ENCODE measurements at places on chromosomes 11 and 22.

DNA sequence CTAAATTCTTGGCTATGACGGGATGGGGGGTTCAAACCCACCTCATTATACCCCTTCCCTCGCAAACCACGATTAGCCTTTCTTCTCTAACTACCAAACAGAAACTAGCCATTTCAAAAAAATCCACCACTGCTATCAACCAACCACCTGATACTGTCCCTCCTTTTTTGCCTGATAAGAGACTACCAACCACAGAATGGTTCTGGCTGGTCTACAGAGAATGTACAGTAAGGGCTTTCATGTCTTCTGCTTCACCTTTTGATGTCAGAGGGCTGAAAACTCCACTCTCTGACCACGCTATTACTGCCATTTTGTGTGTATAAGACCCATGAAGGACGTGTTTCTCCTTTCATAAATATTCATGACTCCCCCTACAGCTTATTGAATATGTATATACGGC is 19.1 kb downstream of the RIC3 start:
- DNase-seq = no peak

- no peak for DNase-seq
These were observed 1.9 kb upstream of the RAB1B start for GRCh38 chr11:66266378-66267038.

- no peak for DNase-seq
These were observed 116.9 kb downstream of the KIAA1671 start for GRCh38 chr22:25069426-25069757.

DNA sequence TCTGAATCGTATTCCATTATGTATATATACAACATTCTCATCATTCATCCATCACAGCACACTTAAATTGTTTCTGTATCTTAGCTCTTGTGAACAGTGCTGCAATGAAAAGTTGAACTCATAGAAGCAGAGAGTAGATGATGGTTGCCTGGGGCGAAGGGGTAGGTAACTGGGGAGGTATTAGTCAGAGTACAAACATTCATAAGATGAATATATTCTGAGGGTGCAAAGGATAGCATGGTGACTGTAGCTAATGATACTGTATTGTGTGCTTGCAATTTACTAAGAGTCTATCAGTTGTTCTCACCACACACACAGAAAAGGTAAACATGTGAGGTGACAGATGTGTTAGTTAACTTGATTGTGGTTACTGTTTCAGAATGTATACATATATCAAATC is 12.6 kb upstream of the RFPL2 start:
- no peak for DNase-seq

DNA sequence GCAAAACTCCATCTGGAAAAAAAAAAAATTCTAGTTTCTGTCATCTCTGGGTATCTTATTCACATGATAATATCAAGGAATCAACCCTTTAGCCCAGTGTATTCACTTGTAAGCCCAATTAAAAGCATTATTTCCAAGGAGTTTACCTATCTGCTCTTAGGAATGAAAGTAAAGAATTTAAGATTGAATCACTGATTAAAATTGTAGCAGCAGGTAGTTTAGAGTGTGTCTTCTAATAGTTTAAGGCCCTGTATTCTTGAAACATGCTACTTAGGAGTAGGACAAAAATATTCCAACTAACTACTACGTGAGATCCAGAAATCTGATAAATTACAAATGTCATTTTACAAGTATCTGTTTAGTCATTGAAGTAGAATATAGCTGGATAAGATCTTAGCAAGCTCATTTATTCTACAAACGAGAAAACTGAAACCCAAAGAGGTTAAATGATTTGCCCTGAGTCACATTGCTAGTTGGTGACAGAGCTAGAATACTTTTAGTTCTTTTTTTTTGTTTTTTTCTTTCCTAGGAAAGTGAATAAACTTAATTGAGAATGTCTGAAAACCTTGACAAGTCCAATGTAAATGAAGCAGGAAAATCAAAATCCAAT is 4.0 kb downstream of the TCP11L1 start:
- DNase-seq = no peak

DNA sequence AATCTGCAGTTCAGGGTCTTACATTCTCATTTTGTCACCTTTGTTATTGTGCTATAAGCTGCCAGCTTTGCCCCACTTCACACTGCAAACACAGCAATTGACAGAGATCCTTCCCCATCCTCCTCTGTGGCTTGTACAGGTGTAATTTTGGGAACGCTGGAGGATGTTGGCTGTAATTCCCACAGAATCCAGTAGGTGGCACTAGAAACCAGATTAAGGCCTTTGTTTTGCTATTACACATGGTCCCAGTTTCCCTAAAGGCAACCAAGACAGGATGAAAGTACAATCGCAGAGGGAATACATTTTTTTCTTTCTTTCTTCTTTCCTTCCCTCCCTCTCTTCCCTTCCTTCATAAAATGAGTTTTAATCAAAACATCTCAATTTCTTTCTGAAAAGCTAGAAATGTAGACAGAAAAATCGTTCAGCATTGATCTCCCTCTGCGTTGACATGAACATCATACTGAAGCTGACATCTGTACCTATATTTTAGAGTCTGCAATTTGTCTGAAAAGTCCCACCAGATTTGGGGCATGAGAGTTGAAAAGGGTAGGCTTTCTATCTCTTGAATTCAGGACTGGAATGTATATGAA is 21.3 kb upstream of the NELL1 start:
- DNase-seq = no peak

GRCh38 chr11:117127171-117127901 is 16.8 kb upstream of the PAFAH1B2 start:
- no peak for DNase-seq

DNA sequence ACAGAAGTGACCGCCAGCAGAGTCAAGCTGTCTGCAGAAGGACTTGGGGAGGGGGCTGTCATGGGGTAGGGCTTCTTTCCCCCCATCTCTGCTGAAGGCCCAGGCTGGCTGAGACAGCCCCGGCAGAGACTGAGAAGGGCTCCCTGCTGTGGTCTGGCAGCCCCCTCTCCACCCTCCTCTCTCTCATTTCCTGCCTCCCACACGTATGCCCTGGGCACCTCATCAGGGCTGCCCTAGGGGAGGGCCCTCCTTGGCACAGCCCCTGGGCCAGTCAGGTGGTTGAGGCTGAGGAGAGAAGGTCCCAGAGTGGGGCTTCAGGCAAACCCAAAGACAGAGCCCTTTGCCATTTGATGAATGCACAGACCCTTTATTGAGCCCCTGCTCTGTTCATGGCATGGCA is 3.6 kb downstream of the RASD2 start:
- no peak for DNase-seq

DNA sequence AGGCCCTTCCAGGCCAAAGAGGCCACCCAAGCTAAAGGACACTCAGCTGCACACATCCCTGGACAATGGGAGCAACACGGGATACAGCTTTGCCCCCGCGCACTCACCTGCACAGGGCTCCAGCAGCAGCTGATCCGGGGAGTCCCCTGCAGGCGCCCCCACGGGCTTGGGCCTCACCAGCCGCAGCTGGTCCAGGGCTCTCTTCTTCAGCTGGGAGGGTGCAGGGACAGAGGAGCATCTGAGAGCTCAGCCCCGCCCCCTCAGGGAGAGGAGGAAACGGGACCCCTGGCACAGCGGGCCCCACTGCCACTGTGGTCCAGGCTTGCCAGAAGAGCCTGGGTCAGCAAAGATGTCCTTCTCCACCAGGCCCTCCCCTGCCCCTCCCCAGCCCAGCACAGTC is 7.8 kb upstream of the MFNG start:
- no peak for DNase-seq

DNA sequence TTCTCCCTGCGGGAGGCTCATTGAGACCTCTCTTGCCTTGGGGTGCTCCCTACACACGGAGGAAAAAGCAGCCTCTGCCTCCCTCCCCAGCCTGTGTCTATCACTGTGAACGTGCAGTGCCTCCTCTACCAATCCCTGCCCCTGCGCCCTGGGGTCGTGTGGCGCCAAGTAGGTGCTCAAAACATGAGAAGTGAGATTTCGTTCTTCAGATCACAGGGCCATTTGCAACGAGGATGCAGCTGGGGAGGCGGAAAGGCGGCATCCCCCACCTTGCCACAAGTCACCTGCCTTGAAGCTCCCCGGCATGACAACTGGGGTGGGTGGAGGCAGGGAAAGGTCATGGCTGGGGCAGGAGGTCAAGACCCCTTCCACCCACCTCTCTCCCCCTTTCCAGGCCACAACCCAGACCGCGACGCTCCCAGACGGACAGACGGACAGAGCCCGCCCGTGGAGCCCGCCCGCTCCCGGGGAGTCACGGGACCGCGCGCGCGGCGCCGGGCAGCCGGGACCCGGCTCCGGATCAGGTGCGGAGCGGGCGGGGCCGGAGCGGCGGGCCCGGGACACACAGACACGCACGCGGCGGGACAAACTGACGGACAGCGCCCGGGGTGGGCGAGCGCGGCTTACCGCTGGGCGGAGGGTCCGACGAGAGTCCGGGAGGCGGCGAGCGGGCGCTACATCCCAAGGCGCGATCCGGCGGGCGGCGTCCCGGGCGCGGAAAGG is 485 bp downstream of the KCNJ4 start:
- DNase-seq = no peak

DNA sequence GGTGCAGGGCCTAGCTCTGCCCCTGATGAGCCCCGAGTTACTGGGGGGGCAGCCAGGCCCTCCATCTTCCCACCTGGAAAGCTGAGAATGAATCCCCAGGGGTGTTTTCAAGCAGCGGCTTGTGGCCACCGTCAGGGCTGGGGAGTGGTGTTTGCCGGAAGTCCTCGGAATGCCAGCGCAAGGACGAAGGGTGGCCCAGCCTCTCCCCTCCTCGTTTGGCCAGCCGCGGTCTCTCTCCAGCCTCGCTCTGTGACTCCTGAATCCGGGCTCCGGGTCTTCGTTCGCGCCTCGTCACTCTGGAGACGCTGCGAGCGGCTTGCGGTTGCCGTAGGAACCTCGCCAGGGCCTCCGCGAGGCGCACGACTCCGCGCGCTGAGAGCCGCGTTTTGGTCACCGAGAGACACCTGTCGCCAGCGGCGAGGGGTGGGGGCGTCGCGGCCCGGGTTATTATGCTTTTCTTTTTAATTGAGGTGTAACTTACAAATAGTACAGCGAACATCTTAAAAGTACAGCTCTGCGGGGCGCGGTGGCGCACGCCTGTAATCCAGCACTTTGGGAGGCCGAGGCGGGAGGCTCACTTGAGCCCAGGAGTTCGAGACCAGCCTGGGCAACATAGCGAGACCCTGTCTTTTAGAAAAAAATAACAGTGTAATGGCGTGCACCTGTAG is 6.3 kb upstream of the KDELR3 start:
- peak; percentile 14 for DNase-seq

GRCh38 chr11:45267652-45268299 is 18.4 kb downstream of the SYT13 start:
- no peak for DNase-seq

DNA sequence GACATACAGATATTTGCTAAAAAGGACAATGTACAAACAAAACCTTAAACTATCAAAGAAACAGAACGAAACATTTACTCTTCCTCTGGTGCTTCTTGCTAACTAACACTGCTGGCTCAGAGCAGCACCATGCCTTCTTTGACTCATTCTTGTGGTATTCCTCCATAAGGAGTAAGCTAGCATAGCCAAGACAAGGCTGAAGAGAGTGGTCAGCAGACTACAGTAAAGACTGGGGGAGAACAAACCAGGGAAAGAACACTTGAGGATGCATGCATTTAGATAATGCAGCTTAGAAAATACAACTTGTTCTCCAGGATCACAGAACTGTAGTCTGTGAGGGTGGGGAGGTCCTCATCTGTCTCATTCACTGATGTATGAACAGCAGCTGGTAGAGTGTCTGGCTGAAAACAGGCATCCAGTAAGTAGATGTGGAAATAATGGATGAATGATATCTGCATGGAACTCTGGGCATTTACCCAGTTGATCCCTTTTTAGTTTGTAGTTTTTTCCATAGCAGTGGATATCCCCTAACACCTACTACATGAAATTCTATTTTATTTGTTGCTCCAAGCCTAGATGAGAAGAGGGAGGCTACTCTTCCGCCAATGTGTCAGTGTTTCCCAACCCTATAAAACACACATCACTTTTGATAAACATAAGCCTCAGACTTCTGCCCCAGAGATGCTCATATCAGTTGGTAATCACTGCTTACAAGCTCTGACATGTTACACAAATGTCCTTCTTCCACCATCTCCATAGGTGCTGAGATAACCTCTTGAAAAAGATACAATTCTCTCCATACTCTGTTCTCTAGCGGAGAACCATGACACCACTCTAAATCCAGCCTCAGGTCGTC is 7.3 kb downstream of the SNX19 start:
- no peak for DNase-seq

All from stimulated activated CD8-positive, alpha-beta memory T cell treated with anti-CD3 and anti-CD28 coated beads, Interleukin-2, amount 100 ng/mL, for 1 hour (primary cell).